ENCODE measurements at places on chromosomes 2 and 18. TPM values are rescaled to one million over a fixed set of nuclear protein-coding genes. Genes with fewer than 3 reads are reported as not detected.

The DHRS9 gene
- not detected for total RNA-seq

The GPR39 gene
- 0.98 TPM for total RNA-seq

The ASPRV1 gene
- 0.12 TPM for total RNA-seq

The ABCB6 gene
- 25.9 TPM for total RNA-seq

The HOXD13 gene
- not detected for total RNA-seq

The TMEM131 gene
- total RNA-seq: 15.8 TPM

The C2orf81 gene
- total RNA-seq: 0.98 TPM

The FNDC4 gene
- total RNA-seq: 31.8 TPM

The ACVR1 gene
- total RNA-seq: 12.9 TPM

The ARHGAP15 gene
- not detected for total RNA-seq

The CAPG gene
- total RNA-seq: 56.0 TPM

The R3HDM1 gene
- total RNA-seq: 3.6 TPM

The TSPYL6 gene
- total RNA-seq: not detected

The TTC27 gene
- 29.7 TPM for total RNA-seq

The ZNG1B gene
- 144 TPM for total RNA-seq

The ACMSD gene
- not detected for total RNA-seq

The IHH gene
- total RNA-seq: under 0.01 TPM

The HJURP gene
- 1.2 TPM for total RNA-seq

The LAMA1 gene
- 82.3 TPM for total RNA-seq

The PDE11A gene
- total RNA-seq: not detected

The UGT1A1 gene
- not detected for total RNA-seq

The IL36G gene
- not detected for total RNA-seq

The KYNU gene
- total RNA-seq: 1.3 TPM

The CD8B2 gene
- total RNA-seq: 0.23 TPM

The CNOT11 gene
- 12.1 TPM for total RNA-seq

The PDK1 gene
- 32.8 TPM for total RNA-seq

The CSRNP3 gene
- total RNA-seq: 2.1 TPM

The MC5R gene
- not detected for total RNA-seq

The GNLY gene
- total RNA-seq: not detected

The UGT1A6 gene
- not detected for total RNA-seq

The ERFE gene
- total RNA-seq: 0.82 TPM

The CDCA7 gene
- total RNA-seq: 0.23 TPM

The MBD1 gene
- total RNA-seq: 55.9 TPM

The TEX51 gene
- not detected for total RNA-seq

The ALPG gene
- total RNA-seq: not detected

The POU3F3 gene
- total RNA-seq: 2.3 TPM

The G6PC2 gene
- total RNA-seq: not detected

The ZNF519 gene
- total RNA-seq: 5.3 TPM

The GALNT5 gene
- total RNA-seq: 73.1 TPM

The GCG gene
- total RNA-seq: not detected

The ZNF804A gene
- total RNA-seq: under 0.01 TPM

The MYL12B gene
- total RNA-seq: 371 TPM

The RGPD3 gene
- total RNA-seq: under 0.01 TPM

The DSG1 gene
- total RNA-seq: not detected

The PTPRN gene
- 9.0 TPM for total RNA-seq

The CYP26B1 gene
- total RNA-seq: 2.9 TPM

The ASB1 gene
- 24.6 TPM for total RNA-seq

The SP100 gene
- 68.8 TPM for total RNA-seq
